ENCODE measurements at places on chromosomes 7 and 10. TPM values are rescaled to one million over a fixed set of nuclear protein-coding genes. Genes with fewer than 3 reads are reported as not detected.

ZPBP gene
- total RNA-seq = not detected

CCDC3 gene
- total RNA-seq = 12.8 TPM

MICALL2 gene
- total RNA-seq = 15.7 TPM

CARD11 gene
- total RNA-seq = 2.9 TPM

DNA sequence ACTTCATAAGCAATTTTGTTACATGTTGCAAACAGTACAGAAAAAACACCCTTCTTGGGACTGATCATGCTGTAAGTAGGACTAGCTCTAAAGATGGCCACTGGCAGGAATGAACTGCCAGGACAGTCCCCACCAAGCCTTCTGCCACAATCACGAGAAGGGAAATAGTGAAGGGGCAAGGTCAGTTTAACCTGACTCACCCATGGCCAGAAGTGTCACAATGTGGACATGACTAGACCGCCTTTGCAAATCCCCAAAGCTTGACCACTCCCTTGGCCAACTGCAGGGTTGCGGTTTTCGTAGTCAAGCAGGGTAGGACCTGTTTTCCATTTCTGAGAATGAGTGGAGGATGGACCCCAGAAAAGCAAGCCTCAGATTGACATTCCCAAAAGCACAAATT lies 19.4 kb upstream of the FRAT2 start:
- H3K4me3 ChIP-seq = no peak overlapping the region
- no peak for DNase-seq
- H3K27ac ChIP-seq = no peak overlapping the region
- H3K27me3 ChIP-seq = no peaks in the 10 kb centered on the region

- no peak overlapping the region for H3K4me3 ChIP-seq
- H3K36me3 ChIP-seq = no peaks in the 10 kb centered on the region
- H3K4me1 ChIP-seq = no peaks in the 10 kb centered on the region
- H3K27me3 ChIP-seq = no peaks in the 10 kb centered on the region
- no peak for DNase-seq
- no peak overlapping the region for H3K27ac ChIP-seq
Observed at GRCh38 chr10:106925191-106925590, 239.3 kb downstream of the SORCS1 start.

DNA sequence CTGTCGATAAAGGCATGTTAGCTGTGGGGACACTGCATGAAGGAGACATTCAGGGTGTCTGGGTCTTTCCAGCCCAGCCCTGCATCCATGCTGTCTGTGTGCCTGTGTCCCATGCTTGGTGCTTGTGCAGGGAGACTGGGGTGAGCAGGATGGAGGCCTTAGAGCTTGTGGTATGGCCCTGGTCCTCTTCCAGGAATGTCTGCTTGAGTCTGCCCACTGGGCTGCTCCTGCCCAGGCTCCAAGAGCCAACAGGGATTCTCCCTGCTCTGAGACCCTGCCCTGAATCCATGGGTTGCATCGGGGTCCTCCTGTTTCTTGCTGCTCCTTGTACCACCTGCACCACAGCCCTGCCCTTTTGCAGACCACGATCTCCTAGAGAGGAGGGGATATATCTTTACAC lies 31.4 kb upstream of the ARHGAP22 start:
- H3K27ac ChIP-seq = no peak overlapping the region
- H3K4me1 ChIP-seq = no peaks in the 10 kb centered on the region
- no peaks in the 10 kb centered on the region for H3K27me3 ChIP-seq
- DNase-seq = peak; percentile 52
- H3K36me3 ChIP-seq = no peaks in the 10 kb centered on the region

DNA sequence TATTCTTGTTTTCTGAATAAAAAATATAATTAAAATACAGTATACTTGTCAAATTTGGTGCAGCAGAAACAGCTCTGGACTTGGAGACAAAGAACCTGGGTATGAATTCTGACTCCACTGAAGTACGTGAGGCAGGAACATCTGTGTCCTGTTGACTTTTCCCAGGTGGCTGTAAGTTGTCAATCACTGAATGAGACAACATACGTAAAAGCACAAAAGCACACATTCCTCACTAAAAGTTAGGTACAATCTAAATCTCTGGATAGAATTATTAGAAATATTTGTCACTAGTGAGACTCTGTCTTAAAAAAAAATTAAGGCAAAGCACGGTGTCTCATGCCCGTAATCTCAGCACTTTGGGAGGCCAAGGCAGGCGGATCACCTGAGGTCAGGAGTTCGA lies 18.1 kb downstream of the CFAP58 start:
- no peak for DNase-seq
- no peak overlapping the region for H3K27ac ChIP-seq
- no peak overlapping the region for H3K4me3 ChIP-seq
- no peaks in the 10 kb centered on the region for H3K4me1 ChIP-seq
- H3K36me3 ChIP-seq = no peaks in the 10 kb centered on the region

DNA sequence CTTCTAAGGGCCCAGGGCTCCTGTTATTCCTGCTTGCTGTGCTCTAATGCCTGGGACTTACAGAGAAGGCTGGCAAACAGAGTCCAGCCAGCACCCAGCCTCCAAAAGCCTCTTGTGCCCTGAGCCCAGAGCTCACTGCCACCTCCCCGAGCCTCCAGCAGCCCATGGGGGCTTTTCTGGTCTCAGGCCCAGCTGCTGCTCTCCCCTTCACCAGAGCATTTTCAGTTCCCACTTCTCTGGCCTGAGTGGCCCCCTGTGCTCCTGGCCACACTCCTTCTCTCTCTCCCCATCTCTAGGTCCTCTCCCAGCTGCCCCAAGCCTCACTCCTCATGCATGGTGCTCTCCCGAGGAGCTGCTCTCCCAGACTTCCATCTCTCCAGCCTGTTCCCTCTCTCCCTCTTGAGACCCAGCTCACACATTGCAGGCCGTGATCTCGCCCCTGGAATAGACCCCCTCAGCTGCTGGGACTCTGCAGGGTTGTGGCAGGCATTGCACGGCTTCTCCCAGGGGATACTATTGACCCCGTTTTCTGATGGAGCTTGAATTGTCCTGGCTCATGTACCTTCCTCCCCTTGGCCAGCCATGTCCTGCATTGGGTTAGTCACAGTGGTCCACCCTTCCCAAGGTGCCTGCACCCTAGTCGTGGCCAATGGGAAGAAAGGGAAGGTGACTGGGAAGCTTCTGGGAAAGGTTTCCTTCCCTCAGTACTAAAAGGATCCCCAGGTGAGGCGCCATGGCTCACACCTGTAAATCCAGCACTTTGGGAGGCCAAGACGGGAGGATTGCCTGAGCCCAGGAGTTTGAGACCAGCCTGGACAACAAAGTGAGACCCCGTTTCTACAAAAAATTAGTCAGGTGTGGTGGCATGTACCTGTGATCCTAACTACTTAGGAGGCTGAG lies 9.0 kb upstream of the RASSF4 start:
- peaks cover 7% of the 10 kb centered on the region for H3K4me1 ChIP-seq
- H3K4me3 ChIP-seq = no peak overlapping the region
- H3K27me3 ChIP-seq = no peaks in the 10 kb centered on the region

DNA sequence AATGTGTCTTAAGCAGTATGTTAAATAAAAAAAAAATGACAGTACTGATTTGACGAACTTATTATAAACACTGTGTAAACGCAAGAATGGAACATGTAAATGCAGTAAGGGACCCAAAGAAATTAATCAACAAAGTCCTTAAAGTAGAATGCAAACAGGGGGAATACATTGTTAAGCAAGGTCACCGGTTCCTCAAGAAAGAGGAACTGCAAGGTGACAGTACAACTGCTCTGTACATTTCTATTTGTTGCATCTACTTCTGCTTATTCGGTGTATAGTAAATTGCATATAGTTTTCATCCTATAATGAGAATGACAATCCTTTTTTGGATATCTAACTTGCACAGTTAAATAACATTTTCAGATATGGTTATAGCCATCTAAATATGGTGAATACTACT lies 387.0 kb upstream of the SEMA3D start:
- H3K27ac ChIP-seq = no peak overlapping the region
- H3K4me3 ChIP-seq = no peak overlapping the region
- no peak for DNase-seq

GRCh38 chr10:126397640-126398382 lies 9.5 kb upstream of the ADAM12 start:
- H3K36me3 ChIP-seq = no peaks in the 10 kb centered on the region
- H3K4me3 ChIP-seq = no peak overlapping the region
- H3K27ac ChIP-seq = no peak overlapping the region
- H3K4me1 ChIP-seq = peaks cover 5% of the 10 kb centered on the region
- DNase-seq = no peak

DNA sequence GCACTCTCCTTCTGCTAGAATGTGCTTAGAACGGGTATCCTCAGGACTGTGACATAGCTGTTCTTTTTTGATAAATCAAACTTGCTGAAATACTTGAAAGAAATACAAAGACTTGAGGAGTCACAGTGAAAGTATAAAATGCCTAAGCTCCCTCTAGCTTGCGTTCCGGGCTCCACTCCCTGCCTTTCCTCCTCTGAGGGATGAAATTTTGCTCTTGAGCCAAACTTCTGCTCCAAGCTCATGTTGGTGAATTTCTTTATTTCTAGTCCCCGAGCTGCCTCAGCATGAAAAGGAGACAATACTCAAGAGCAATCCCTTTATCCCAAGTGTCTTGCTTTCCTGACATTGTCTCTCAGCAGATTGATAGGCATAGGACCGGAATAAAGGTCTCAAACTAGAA lies 499.6 kb upstream of the ADARB2 start:
- DNase-seq = no peak
- no peaks in the 10 kb centered on the region for H3K27me3 ChIP-seq
- no peaks in the 10 kb centered on the region for H3K4me1 ChIP-seq
- H3K4me3 ChIP-seq = no peak overlapping the region

- no peak overlapping the region for H3K4me3 ChIP-seq
- no peak overlapping the region for H3K27ac ChIP-seq
- no peaks in the 10 kb centered on the region for H3K36me3 ChIP-seq
Observed at GRCh38 chr10:111137007-111137406, 60.2 kb downstream of the ADRA2A start.

DNA sequence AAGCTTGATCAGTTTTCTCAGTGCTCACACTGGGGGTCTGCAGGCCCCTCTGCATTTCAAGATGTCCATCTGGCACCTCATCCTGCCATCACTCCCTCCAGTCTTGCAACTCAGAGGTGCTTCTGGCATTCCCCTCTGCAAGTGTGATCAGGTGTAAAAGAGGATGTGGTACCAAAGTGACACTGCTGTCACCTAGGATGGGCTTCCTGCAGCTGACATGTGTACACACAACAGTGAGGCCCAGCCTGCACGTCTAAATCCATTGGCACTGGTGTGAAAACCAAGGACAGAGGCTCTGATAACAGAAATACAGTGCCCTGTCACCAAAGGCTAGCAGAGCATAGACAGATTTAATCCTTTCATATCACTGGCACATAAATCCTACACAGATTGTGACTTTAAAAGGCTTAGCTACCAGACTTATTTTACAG lies 162.5 kb upstream of the CELF2 start:
- no peaks in the 10 kb centered on the region for H3K36me3 ChIP-seq
- H3K4me3 ChIP-seq = no peak overlapping the region
- no peaks in the 10 kb centered on the region for H3K4me1 ChIP-seq
- no peak for DNase-seq

DNA sequence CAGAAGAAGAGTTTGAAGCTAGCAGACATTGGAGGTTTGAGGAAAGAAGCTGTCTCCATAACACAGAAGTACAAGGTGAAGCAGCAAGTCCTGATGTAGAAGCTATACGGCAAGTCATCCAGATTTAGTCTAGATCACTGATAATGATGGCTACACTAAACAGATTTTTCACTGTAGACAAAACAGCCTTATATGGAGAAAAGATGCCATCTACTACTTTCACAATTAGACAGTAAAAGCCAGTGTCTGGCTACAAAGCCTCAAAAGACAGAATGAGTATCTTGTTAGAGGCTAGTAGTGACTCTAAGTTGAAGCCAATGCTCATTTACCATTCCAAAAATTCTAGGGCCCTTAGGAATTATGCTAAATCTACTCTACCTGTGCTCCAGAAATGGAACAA lies 85.1 kb downstream of the SNX13 start:
- H3K27me3 ChIP-seq = no peaks in the 10 kb centered on the region
- no peaks in the 10 kb centered on the region for H3K4me1 ChIP-seq
- H3K27ac ChIP-seq = no peak overlapping the region
- DNase-seq = no peak

DNA sequence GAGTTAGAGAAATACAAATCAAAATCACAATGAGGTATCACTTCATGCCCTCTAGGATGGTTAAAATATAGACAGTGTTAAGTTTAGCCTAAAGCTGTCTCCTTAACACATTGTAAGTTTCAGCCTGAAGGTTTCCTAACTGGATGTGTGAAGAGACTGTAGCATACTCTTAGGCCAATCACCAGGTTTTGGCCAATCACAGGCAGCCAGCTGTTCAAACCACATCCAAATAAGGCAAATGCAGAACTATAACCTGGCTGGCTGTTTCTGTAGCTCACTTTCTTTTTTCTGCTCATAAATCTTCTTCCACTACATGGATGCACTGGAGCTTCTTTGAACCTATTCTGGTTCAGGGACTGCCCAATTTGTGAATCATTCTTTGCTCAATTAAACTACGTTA lies 19.7 kb downstream of the ESYT2 start:
- no peaks in the 10 kb centered on the region for H3K27me3 ChIP-seq
- DNase-seq = no peak
- H3K27ac ChIP-seq = peak overlapping the region; percentile 32
- H3K4me1 ChIP-seq = peaks cover 30% of the 10 kb centered on the region

- no peak overlapping the region for H3K27ac ChIP-seq
- no peaks in the 10 kb centered on the region for H3K27me3 ChIP-seq
- no peaks in the 10 kb centered on the region for H3K4me1 ChIP-seq
- DNase-seq = no peak
Observed at GRCh38 chr7:53350241-53350640, 314.8 kb downstream of the POM121L12 start.

- DNase-seq = peak; percentile 91
- H3K36me3 ChIP-seq = no peaks in the 10 kb centered on the region
- no peaks in the 10 kb centered on the region for H3K27me3 ChIP-seq
- no peak overlapping the region for H3K4me3 ChIP-seq
Observed at GRCh38 chr10:78215645-78216044, 182.0 kb downstream of the RPS24 start.

DNA sequence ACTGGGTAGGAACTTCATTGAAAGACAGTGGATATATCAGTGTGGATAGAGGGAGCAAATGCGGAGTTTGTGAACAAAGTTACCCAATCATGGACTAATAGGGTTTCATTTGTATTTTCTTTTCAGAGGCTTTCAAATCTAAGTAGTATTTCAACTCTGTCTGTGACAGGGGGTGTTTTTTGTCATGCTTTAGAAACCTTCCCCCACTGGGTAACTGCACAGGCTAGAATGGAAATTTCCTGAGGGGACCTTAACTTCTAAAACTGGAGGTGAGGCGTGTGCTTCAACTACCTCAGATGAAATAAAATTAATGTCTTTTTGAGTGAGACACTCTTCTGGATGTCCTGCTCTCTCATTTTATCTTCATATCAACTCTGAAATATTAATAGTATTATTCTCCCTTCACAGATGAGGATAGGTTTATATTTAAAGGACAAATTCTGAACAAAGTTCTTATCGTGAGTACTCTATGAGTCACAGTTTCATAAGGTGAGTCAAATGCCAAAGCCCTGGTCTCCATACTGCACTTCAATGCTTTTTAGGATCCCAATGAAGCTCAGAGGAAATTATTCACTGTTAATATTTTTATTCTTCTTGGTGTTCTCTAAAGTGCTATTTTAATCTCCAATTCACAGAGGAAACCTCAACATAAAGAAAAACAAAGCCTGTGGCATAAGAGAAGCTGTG lies 770.6 kb downstream of the CCSER2 start:
- no peak overlapping the region for H3K4me3 ChIP-seq
- H3K36me3 ChIP-seq = no peaks in the 10 kb centered on the region
- no peaks in the 10 kb centered on the region for H3K27me3 ChIP-seq
- H3K4me1 ChIP-seq = no peaks in the 10 kb centered on the region

All from vagina (tissue), 2 donors.